Cardiac muscle cell (in vitro differentiated cells and primary cell): ENCODE measurements at places on chromosomes 4 and X. TPM values are rescaled to one million over a fixed set of nuclear protein-coding genes. Genes with fewer than 3 reads are reported as not detected.

DNA sequence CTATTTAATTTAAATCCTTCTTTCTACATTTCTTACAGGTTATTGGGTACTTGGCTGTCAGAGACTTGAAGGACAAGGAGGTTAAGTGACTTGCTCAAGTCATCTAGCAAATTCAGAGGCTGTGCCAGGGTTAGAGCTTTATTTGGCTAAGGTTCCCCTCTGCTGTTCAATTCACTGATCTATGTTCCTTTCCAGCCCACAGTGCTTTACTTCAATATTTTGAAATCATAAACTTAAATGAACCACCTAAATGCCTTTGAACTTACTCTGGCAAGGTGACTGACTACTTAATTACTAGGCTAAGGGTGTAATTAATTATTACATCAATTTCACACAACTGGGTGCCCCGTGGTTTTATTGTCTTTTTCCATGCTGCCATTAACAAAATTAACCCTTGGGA, 288.7 kb downstream of the CAMK2D start:
- H3K27ac ChIP-seq, result no peak overlapping the region
- no peaks in the 10 kb centered on the region for H3K4me1 ChIP-seq
- no peak for DNase-seq
- no peaks in the 10 kb centered on the region for H3K27me3 ChIP-seq
- H3K36me3 ChIP-seq, result no peaks in the 10 kb centered on the region

- no peaks in the 10 kb centered on the region for H3K27me3 ChIP-seq
- H3K4me3 ChIP-seq, result no peak overlapping the region
- no peak for DNase-seq
Measured at GRCh38 chr4:128107766-128108165, 46.7 kb downstream of the LARP1B start.

GRCh38 chrX:21863241-21863640, 7.5 kb downstream of the YY2 start:
- no peak overlapping the region for H3K27ac ChIP-seq
- H3K27me3 ChIP-seq, result no peaks in the 10 kb centered on the region
- no peak overlapping the region for H3K4me3 ChIP-seq
- H3K4me1 ChIP-seq, result peaks cover 8% of the 10 kb centered on the region
- H3K36me3 ChIP-seq, result no peaks in the 10 kb centered on the region

- no peak overlapping the region for H3K27ac ChIP-seq
- H3K27me3 ChIP-seq, result peaks cover 2% of the 10 kb centered on the region
- H3K36me3 ChIP-seq, result no peaks in the 10 kb centered on the region
- H3K4me3 ChIP-seq, result no peak overlapping the region
- DNase-seq, result no peak
Measured at GRCh38 chr4:118345813-118346212, 7.0 kb downstream of the PRSS12 start.

DNA sequence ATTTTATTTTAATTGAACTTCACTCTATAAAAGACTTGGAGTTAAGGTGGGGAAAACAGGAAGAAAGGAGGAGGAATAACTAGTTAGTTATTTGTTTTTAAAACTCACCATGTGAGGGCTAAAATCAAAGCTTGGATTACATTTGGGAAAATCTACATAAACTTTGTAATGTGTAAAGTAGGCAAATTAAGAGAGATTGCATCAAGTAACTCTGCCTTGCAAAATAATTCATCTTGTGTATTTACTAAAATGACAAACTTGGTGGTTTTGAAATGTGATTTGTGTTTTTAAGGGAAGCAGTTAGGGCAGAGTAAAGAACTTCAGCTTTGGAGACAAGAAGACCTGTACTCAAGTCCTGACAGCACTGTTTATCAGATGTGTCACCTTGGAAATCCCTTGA, 43.3 kb upstream of the RASSF6 start:
- H3K4me1 ChIP-seq, result no peaks in the 10 kb centered on the region
- H3K27me3 ChIP-seq, result no peaks in the 10 kb centered on the region
- no peak overlapping the region for H3K27ac ChIP-seq
- no peak for DNase-seq

DNA sequence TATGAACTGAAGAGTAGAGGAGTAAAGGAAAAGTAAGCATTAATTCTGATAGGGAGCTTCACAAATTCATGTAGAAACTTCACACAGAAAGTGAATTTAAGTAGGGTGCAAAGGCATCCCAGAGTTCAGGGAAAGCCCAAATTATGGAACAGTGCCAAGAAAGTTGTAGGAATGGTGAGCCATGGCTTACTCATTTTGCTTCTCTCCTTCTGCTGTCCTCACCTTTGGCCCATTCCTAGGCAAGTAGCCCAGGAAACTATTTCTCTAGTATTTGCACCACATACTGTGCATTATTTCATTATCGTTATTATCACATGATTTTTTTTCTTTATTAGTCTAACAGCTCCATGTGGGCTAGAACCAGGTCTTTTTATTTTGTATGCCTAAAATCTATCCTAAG, 34.9 kb upstream of the IL1RAPL1 start:
- DNase-seq, result no peak
- H3K27me3 ChIP-seq, result no peaks in the 10 kb centered on the region
- H3K4me3 ChIP-seq, result no peak overlapping the region
- no peaks in the 10 kb centered on the region for H3K36me3 ChIP-seq
- H3K4me1 ChIP-seq, result no peaks in the 10 kb centered on the region
- H3K27ac ChIP-seq, result no peak overlapping the region

- no peak for DNase-seq
- no peak overlapping the region for H3K27ac ChIP-seq
- no peaks in the 10 kb centered on the region for H3K27me3 ChIP-seq
- H3K4me3 ChIP-seq, result no peak overlapping the region
Measured at GRCh38 chr4:7166981-7167700, 25.2 kb upstream of the SORCS2 start.

- H3K27ac ChIP-seq, result no peak overlapping the region
- no peak overlapping the region for H3K4me3 ChIP-seq
- H3K4me1 ChIP-seq, result no peaks in the 10 kb centered on the region
- no peaks in the 10 kb centered on the region for H3K36me3 ChIP-seq
- H3K27me3 ChIP-seq, result no peaks in the 10 kb centered on the region
- DNase-seq, result no peak
Measured at GRCh38 chrX:17668929-17669328, 68.4 kb upstream of the SCML1 start.

GRCh38 chr4:24743206-24743605, 52.2 kb upstream of the SOD3 start:
- H3K36me3 ChIP-seq, result no peaks in the 10 kb centered on the region
- H3K27me3 ChIP-seq, result no peaks in the 10 kb centered on the region
- no peak overlapping the region for H3K27ac ChIP-seq
- DNase-seq, result no peak
- H3K4me1 ChIP-seq, result peaks cover 9% of the 10 kb centered on the region

DNA sequence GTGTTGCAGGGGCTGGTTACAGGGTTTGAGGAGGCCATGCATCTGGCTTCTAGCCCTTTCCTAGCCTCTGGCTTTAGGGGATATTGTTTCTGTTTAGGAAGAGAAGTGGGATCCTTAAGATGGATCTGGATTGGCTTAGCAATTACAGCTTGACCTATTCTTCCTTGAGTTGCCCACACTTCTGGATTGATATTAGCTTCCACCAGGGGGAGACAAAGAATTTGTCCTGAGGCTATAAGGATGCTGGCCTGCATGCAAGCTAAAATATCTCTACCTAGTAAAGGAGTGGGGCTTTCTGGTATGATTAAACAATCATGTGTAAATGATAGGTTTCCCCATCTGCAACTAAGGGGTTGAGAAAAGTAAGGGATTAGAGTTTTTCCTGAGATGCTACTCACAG, 117.2 kb downstream of the TEX13C start:
- H3K27ac ChIP-seq, result no peak overlapping the region
- H3K4me1 ChIP-seq, result no peaks in the 10 kb centered on the region
- no peak overlapping the region for H3K4me3 ChIP-seq

GRCh38 chrX:81120936-81121371, 80.8 kb downstream of the HMGN5 start:
- H3K27ac ChIP-seq, result peak overlapping the region; percentile 61
- peaks cover 3% of the 10 kb centered on the region for H3K27me3 ChIP-seq
- DNase-seq, result peak; percentile 66
- H3K36me3 ChIP-seq, result no peaks in the 10 kb centered on the region
- no peaks in the 10 kb centered on the region for H3K4me1 ChIP-seq

Gene KCND1
- total RNA-seq, result 1.1 and 2.6 TPM in 2 replicates

Gene PRSS12
- 0.42 and 0.48 TPM in 2 replicates for total RNA-seq

Gene TRIM60
- 0.07 TPM in 1 of 2 replicates, not detected in the other for total RNA-seq

Gene SPANXA2
- not detected in 2 replicates for total RNA-seq

Gene SRPX2
- 0.03 and 0.04 TPM in 2 replicates for total RNA-seq

Gene PABPC1L2B
- total RNA-seq, result 0.33 TPM in 1 of 2 replicates, not detected in the other

Gene MAGED4
- total RNA-seq, result 70.5 and 73.7 TPM in 2 replicates

Gene USP17L11
- not detected in 2 replicates for total RNA-seq

Gene FSTL5
- total RNA-seq, result 0.12 and 0.25 TPM in 2 replicates
